Inflammatory macrophage treated with lipopolysaccharide for 1 hour (primary cell): ENCODE measurements at places on chromosomes 1 and 21.

DNA sequence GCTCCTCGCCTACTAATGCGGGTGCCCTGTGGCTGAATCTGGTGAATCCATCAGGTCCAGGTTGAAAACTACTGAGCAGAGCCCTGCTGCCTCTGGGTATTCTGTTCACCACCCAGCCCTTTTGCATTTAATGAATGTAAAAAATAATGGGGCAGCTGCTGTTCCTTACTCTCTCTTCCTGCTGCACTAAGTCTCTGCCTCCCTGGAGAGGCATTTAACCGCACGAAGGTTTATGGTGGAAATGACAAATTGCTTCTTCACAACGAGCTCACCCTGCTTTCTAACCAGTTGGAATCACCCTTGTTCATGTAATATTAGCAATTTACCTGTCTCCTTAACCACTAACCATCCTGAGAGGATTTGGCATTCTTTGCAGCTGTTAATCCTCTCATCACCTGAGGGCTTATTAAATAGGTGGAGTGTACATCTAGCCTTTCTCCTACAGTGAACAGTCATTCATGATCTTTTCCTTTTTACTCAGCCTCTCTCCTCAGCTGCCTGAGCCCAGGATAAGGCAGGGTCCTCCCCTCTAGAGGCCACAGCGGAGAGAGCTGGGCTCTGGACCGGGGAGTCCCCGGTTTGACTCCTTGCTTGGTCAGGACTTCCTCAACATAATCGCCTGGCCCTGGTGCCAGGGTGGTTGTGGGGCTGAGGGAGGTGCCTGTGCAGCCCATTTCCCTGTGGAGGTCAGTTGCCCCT is 97.6 kb downstream of the NOS1AP start:
- DNase-seq, result no peak

GRCh38 chr1:10237157-10237539 is 26.8 kb downstream of the KIF1B start:
- DNase-seq, result no peak

- no peak for DNase-seq
These were observed 285.7 kb downstream of the S1PR1 start for GRCh38 chr1:101522486-101522885.

GRCh38 chr1:2911421-2912178 is 109.7 kb upstream of the ACTRT2 start:
- no peak for DNase-seq

DNA sequence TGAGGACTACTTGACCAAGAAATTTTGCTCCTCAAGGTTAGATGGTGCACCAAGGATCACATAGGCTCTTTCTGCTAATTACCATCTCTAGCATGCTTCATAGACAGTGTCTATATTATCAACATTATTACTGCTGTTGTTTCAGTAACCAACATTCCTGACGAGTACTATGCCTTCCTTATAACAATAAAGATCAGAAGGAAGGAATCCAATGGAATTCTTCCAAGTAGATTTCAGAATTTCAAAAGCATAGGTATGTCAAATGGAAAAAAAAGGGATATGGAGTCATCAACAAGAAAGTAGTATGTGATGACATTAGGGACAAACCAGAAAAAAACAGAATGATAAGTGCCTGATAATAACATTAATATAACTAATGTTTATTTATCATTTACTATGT is 39.6 kb upstream of the LPGAT1 start:
- no peak for DNase-seq

GRCh38 chr21:46061518-46061917 is 36.4 kb upstream of the COL6A2 start:
- DNase-seq, result no peak

- DNase-seq, result no peak
These were observed 2.1 kb downstream of the ZFP69 start for GRCh38 chr1:40479156-40479555.

DNA sequence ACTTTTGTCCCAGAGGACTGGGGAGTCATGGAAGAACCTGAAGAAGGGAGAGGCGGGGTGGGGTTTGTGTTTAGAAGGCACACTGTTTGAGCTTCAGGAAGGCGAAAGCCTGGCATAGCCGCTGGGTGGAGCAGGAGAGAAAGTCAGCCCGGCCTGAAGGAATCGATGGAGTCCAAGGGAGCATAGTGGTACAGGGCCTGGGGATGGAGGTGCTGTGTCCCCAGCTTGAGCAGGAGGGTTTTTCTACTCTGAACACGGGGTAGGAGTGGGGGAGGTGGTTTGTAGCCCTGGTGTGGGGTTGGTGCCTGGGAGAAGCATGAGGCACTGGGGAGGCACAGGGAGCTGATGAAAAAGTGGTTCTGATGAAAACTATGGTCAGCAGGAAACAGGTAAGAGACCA is 4.7 kb upstream of the CCDC24 start:
- DNase-seq, result no peak

GRCh38 chr1:42886800-42887199 is 40.4 kb downstream of the ZNF691 start:
- no peak for DNase-seq

DNA sequence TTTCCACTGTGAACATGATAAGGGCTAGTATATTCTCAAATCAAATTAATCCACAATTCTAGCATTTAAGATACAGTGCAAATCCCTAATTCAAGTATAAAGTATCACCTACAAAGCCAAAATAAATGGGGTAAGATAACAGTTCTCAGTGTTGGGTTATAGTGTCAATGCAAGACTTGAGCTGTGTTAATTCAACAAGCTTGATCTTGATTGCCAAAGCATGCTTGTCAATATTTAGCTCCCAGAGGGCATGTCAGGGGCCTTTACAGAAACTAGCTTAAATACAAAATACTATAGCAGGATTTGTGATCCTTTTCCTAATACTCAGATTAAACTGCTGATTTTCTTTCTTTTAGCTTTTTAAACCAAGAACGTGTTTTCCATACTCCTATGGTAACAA is 541.3 kb downstream of the PTBP2 start:
- DNase-seq, result no peak

- no peak for DNase-seq
These were observed 68.9 kb downstream of the CAMTA1 start for GRCh38 chr1:6854166-6854565.

DNA sequence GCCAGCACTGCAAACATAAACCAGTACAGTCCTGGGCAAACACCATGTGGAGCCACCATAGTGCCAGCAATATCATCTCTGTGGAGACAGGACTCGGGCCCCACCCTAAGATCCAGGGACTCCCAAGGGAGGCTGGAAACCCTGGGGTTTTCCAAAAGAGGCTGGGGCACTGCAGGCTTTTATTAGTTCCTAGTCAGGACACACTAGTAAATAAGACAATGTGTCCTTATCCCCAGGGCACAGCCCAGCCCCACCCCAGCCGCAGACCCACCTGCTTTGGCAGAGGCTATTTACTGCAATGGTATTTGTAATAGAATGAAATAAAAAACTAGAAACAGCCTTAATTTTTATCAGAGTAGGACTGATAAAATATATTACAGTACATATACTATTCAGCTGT is 486 bp upstream of the GJB3 start:
- DNase-seq, result no peak

DNA sequence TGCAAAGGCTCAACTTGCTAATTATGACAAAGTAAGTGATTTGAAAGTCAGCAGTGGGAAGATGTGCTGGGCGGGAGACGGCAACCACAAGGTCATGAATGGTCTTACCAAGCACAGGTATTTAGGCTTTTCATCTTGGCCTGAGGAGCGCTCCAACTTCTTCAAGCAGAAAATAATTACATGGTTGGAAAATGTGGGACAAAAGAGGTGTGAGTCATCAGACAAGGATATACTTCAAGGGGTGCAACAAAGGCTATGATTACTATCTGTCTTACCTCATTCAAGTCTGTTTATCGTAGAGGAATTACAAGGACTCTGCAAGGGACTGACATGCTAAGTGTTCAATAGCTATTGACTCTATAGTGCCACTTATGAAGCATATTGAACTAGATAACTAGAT is 2005.7 kb downstream of the MRPL39 start:
- no peak for DNase-seq

DNA sequence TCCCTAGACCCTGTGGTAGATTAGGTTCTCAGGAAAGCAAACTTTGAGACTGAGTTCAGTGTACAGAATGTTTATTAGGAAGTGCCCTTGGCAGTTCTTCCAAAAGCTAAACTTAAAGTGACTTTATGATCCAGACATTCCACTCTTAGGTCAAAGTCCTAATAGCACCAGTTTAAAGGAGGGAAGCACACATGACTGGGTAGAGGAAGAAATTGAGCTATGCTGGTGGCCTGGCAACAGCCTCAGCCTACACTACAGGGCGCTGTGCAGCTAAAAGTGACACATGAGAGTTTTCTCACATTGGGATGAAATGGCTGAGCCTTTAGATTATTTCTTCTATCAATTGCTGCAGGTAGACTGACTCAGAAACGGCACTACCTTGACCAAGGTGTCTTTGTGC is 280.4 kb downstream of the BRINP2 start:
- no peak for DNase-seq

- DNase-seq, result no peak
These were observed 66.7 kb downstream of the MAGI3 start for GRCh38 chr1:113456967-113457366.

DNA sequence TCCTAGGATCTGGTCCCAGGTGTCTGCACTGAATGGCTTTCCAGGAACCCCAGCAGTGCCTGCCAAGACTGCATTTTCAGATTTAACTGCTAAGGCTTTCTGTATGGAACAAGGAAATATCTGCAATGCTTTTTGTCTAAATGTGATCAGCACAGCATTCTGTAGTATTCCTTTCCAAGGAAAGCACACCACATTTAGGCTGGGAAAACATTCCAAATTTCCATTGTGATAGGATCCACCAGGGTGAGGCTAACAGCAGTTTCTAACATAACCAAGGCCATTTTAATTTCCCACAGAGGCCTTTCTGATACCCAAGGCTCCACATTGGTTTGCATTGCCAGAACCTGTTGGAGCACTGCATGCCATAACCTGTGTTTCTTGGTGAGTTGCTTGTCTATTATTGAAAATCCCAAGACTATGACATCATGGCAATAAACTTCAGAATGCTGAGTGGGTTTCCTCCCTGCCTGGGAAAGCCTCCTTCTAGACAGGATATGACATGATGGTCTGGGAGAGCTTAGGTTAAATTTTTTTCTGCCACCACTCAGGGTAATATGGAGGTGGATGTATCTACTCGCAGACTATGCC is 23.3 kb upstream of the PTGFRN start:
- no peak for DNase-seq

DNA sequence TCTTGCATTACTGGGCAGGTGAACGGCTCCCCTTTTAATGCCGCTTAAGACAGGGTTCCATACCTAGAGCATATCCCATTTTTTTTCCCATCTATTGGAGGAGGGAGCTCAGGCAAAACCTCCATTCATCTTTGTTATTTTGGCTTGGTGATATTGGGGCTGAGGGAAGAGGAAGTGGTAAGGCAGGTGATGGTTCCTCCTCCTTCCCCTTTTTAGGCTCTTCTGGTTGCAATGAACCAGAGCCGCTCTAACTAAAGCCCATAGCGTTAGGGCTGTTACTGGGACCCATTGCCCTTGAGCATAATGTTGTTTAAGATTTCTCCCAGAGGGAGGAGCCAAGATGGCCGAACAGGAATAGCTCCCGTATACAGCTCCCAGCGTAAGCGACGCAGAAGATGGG is 21.1 kb downstream of the PYHIN1 start:
- DNase-seq, result no peak

GRCh38 chr1:97082160-97082848 is 360.7 kb downstream of the PTBP2 start:
- no peak for DNase-seq

DNA sequence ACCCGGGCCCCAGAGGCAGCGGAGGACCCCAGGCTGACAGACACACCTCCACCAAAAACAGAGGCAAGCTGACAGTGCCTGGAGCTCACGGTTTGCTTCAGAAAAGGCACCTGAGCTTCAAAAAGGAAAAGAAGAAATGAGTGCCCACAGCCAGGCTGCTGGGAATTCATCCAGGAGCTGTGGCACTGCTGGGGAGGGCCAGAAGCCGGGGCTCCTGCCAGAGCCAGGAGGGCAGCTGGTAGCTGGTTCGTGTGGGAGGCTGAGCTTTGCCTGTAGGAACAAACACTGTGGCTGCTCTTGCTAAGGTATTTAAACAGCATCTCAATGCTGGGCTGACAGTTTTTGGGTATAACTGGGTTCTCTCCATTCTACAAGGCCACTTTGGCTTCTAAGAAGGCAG is 19.5 kb downstream of the KCNJ6 start:
- no peak for DNase-seq

DNA sequence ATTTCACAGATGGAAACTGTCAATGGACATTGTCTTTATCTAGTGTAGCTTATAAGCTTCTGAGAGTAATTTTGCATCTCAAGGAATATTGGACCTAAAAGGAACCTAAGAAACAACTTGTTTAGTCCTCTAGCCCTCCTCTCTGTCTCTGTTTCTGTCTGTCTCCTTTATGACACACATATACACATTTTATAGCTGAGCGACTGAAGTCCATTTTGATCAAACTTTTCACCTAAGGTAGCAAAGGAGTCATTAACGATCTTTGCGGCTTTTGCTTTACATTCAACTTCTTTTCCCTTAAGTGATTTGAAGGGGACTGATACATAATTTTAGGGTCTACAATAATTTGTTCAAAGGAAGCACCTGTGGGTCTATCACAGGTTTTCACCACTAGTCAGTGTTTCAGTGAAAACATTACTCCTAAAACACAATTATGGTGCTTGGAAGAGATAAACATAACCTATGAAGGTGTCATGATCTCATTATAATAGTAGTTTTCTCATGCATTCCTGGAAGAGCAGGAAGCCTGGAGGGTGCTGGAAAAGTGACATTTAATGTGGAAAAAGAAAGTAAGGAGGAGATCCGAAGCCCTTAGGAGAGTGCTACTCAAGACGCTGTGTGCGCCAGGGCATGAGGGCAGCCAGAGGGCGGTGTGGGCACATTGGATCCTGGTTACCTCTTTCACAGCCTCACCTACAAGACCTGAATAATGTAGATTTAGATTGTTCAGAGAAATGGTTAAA is 248.6 kb downstream of the DNM3 start:
- no peak for DNase-seq

DNA sequence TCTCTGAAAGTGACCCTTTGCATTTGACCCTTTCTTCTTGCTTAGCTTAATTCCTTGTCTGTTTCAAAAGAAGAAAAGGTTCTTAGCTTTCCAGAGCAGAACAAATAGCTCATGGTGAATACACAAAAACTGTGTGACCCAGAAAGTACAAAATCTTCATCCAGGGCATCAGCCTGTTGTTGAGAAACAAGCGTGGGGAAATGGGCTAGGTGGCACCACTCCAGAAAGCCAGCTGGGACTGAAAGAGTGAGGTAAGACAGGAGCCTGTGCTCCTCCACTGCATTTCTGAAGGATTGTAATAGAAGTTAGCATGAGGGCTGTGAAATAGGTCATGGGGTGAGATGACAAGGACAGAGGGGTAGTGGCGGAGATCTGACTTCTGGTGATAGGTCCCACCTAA is 45.8 kb downstream of the CYP2J2 start:
- no peak for DNase-seq

- no peak for DNase-seq
These were observed 46.1 kb upstream of the KAZN start for GRCh38 chr1:14552246-14552965.

- DNase-seq, result no peak
These were observed 196.7 kb upstream of the SGIP1 start for GRCh38 chr1:66337249-66337648.
